Right atrium auricular region (tissue), 2 donors: ENCODE measurements at places on chromosomes 2 and 18. TPM values are rescaled to one million over a fixed set of nuclear protein-coding genes. Genes with fewer than 3 reads are reported as not detected.

The ITPRIPL1 gene
- 0.44 TPM for total RNA-seq

The SERPINB5 gene
- total RNA-seq = not detected

The MOCOS gene
- total RNA-seq = 0.11 TPM

The GPR45 gene
- not detected for total RNA-seq

The KCNJ3 gene
- 46.5 TPM for total RNA-seq

The SLC38A11 gene
- total RNA-seq = not detected

The TCF23 gene
- total RNA-seq = not detected

The DYNAP gene
- not detected for total RNA-seq

The ACTG2 gene
- total RNA-seq = 3.7 TPM

The CYTIP gene
- total RNA-seq = 4.8 TPM

The RPRM gene
- 1.1 TPM for total RNA-seq

The CTLA4 gene
- total RNA-seq = not detected

The DOK6 gene
- total RNA-seq = 2.0 TPM

The ZNF397 gene
- total RNA-seq = 12.0 TPM

The ZC3H8 gene
- 7.2 TPM for total RNA-seq

The SNTG2 gene
- 2.4 TPM for total RNA-seq

The PCARE gene
- 0.79 TPM for total RNA-seq

The GAREM1 gene
- total RNA-seq = 13.6 TPM

The ADCYAP1 gene
- total RNA-seq = 2.6 TPM

The STPG4 gene
- total RNA-seq = not detected

The KCNG2 gene
- not detected for total RNA-seq

The SCN7A gene
- 30.6 TPM for total RNA-seq

The TMEM18 gene
- total RNA-seq = 11.9 TPM

The ACTR1B gene
- total RNA-seq = 40.8 TPM

The PLCL1 gene
- total RNA-seq = 26.8 TPM

The ERICH2 gene
- not detected for total RNA-seq

The RNF181 gene
- total RNA-seq = 109 TPM

The RAPGEF4 gene
- total RNA-seq = 6.2 TPM

The EFHD1 gene
- total RNA-seq = 11.5 TPM

The CMPK2 gene
- total RNA-seq = 1.8 TPM

The STEAP3 gene
- 8.2 TPM for total RNA-seq

The SPC25 gene
- 1.9 TPM for total RNA-seq

The DUSP19 gene
- 15.3 TPM for total RNA-seq

The DUSP28 gene
- total RNA-seq = 17.5 TPM

The MC2R gene
- total RNA-seq = not detected

The GALNT5 gene
- 0.67 TPM for total RNA-seq

The AQP12B gene
- total RNA-seq = not detected

The LBH gene
- 18.9 TPM for total RNA-seq

The CNGA3 gene
- not detected for total RNA-seq

The CAPN14 gene
- 0.16 TPM for total RNA-seq

The TPO gene
- 2.7 TPM for total RNA-seq

The NTSR2 gene
- total RNA-seq = not detected

The ZC3H15 gene
- 41.6 TPM for total RNA-seq

The CHST9 gene
- 1.3 TPM for total RNA-seq

The TGFA gene
- total RNA-seq = 0.24 TPM

The L3MBTL4 gene
- 10.5 TPM for total RNA-seq

The PTH2R gene
- not detected for total RNA-seq

The DQX1 gene
- total RNA-seq = not detected

The UGT1A4 gene
- total RNA-seq = not detected

The CHAC2 gene
- total RNA-seq = 4.3 TPM

The CNDP1 gene
- not detected for total RNA-seq
